ENCODE measurements at places on chromosomes 16 and 17.

DNA sequence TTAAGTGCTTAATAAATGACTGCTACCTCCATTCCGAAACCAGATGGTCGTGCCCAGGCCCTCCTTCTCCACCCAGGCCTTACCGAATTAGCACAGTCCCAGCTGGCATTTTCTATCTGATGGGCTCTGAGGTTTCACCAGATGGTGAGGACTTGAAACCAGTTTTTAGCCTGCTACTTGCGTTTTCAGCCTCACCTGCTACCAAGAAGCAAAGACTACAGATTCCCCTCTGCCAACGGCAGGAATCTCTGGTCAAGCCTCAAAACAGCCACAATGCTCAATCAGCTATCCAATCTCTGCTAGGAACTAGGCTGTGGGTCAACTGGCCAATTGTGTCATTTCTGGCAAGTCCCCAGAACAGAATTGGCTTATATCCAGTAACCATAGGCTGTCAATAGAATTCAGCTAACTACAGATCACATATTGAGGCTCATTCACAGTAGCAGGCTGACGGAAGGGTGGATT is 11.7 kb downstream of the PECAM1 start:
- H3K27me3 ChIP-seq = no peaks in the 10 kb centered on the region
- no peaks in the 10 kb centered on the region for H3K4me1 ChIP-seq
- H3K36me3 ChIP-seq = no peaks in the 10 kb centered on the region
- DNase-seq = no peak

- H3K36me3 ChIP-seq = no peaks in the 10 kb centered on the region
- H3K4me1 ChIP-seq = peaks cover 4% of the 10 kb centered on the region
- H3K4me3 ChIP-seq = no peak overlapping the region
- H3K27ac ChIP-seq = no peak overlapping the region
Measured at GRCh38 chr16:12319428-12320035, 343.0 kb downstream of the SNX29 start.

GRCh38 chr16:50879873-50880695 is 138.2 kb downstream of the CYLD start:
- H3K27me3 ChIP-seq = no peaks in the 10 kb centered on the region
- peaks cover 4% of the 10 kb centered on the region for H3K4me1 ChIP-seq
- peak; percentile 43 for DNase-seq
- H3K27ac ChIP-seq = no peak overlapping the region
- H3K36me3 ChIP-seq = no peaks in the 10 kb centered on the region
- peak overlapping the region; percentile 33 for H3K4me3 ChIP-seq

- H3K4me1 ChIP-seq = no peaks in the 10 kb centered on the region
- no peaks in the 10 kb centered on the region for H3K27me3 ChIP-seq
- H3K36me3 ChIP-seq = no peaks in the 10 kb centered on the region
Measured at GRCh38 chr17:51132964-51133319, 12.3 kb upstream of the SPAG9 start.

Measured in iPS DF 6.9 (cell line).